Neural progenitor cell (in vitro differentiated cells): ENCODE measurements at places on chromosomes 2 and 18.

DNA sequence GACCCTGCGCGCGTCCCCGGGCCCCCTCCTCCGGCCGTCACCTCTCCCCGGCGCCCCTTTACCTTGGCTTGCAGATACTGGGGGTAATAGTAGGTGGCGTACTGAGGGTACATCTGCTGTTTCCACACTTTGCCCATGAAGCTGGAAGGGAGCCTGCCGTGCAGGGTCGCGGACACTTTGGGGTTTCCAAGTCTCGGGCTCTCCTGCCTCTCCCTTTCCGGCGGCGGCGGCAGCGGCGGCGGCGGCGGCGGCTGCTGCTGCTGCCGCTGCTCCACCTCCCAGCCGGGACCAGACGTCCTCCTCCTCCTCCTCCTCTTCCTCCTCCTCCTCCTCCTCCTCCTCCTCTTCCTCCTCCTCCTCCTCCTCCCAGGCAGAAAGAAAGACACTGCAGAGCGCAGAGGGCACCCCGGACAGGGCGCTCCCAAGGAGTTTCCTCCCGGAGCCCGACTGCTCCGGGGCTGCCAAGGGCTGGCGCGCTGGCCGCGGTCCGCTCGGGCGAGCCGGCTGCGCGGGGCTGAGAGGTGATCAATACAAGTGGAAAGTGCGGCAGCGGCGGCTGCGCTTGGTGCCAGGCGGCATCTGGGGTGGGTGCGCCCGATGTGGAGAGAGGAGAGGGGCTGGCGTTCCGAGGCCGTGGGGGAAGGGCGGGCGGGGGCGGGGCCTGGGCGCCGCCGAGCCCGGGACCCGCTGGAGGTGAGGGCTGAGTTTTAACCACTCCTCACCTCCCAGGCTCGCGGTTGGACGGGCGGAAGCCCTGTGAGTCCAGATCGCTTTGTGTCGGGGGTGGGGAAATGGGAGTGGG is at the start of gene RBMS1:
TSS of gene RBMS1 (minus strand) at position 581 of the 802 bp plus-strand sequence. CDS start at position 137, 444 bp downstream.
- peaks cover 13% of the 10 kb centered on the region for H3K4me1 ChIP-seq
- no peaks in the 10 kb centered on the region for H3K36me3 ChIP-seq
- peak within 1 kb of the TSS; percentile 98 for H3K4me3 ChIP-seq
- H3K27ac ChIP-seq = peak within 1 kb of the TSS; percentile 75
- H3K27me3 ChIP-seq = peaks cover 11% of the 10 kb centered on the region

GRCh38 chr18:13283746-13284145 is 65.2 kb downstream of the LDLRAD4 start:
- DNase-seq = no peak
- no peaks in the 10 kb centered on the region for H3K27me3 ChIP-seq
- no peak overlapping the region for H3K27ac ChIP-seq
- no peaks in the 10 kb centered on the region for H3K36me3 ChIP-seq

DNA sequence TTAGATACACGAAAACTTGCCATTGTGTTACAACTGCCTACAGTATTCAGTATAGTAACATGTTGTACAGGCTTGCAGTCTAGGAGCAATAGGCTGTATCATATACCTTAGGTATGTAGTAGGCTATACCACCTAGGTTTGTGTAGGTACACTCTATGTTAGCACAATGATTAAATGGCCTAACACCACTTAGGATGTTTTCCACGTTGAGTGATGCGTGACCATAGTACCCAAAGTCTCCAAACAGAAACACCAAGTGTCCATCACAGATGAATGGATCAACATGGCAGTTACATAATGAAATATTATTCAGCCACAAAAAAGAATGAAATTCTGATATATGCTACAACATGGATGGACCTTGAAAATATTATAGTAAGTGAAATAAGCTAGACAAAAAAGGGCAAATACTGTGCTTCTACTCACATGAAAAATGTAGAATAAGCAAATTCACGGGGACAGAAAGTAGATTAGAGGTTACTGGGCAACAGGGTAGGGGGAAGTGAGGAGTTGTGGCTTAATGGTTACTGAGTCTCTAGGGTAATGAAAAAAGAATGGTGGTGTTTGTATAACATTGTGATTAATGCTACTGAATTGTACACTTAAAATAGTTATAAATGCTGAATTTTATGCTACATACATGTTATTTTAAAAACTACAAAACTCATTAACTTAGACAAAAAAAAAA is 62.6 kb downstream of the TMEM131 start:
- H3K27ac ChIP-seq = no peak overlapping the region
- no peaks in the 10 kb centered on the region for H3K36me3 ChIP-seq
- no peak for DNase-seq
- H3K4me3 ChIP-seq = no peak overlapping the region
- H3K27me3 ChIP-seq = no peaks in the 10 kb centered on the region
- H3K4me1 ChIP-seq = peaks cover 18% of the 10 kb centered on the region

GRCh38 chr2:75453384-75454240 is 107.1 kb downstream of the EVA1A start:
- H3K27me3 ChIP-seq = no peaks in the 10 kb centered on the region
- no peak overlapping the region for H3K4me3 ChIP-seq
- no peak for DNase-seq
- no peak overlapping the region for H3K27ac ChIP-seq

- no peak overlapping the region for H3K4me3 ChIP-seq
- H3K36me3 ChIP-seq = no peaks in the 10 kb centered on the region
- DNase-seq = no peak
- no peak overlapping the region for H3K27ac ChIP-seq
These were observed 1456.1 kb upstream of the ACVR2A start for GRCh38 chr2:146388757-146389156.

GRCh38 chr2:45950606-45951005 is 299.1 kb downstream of the PRKCE start:
- no peaks in the 10 kb centered on the region for H3K4me1 ChIP-seq
- H3K4me3 ChIP-seq = no peak overlapping the region
- DNase-seq = no peak
- H3K27ac ChIP-seq = no peak overlapping the region
- no peaks in the 10 kb centered on the region for H3K36me3 ChIP-seq

DNA sequence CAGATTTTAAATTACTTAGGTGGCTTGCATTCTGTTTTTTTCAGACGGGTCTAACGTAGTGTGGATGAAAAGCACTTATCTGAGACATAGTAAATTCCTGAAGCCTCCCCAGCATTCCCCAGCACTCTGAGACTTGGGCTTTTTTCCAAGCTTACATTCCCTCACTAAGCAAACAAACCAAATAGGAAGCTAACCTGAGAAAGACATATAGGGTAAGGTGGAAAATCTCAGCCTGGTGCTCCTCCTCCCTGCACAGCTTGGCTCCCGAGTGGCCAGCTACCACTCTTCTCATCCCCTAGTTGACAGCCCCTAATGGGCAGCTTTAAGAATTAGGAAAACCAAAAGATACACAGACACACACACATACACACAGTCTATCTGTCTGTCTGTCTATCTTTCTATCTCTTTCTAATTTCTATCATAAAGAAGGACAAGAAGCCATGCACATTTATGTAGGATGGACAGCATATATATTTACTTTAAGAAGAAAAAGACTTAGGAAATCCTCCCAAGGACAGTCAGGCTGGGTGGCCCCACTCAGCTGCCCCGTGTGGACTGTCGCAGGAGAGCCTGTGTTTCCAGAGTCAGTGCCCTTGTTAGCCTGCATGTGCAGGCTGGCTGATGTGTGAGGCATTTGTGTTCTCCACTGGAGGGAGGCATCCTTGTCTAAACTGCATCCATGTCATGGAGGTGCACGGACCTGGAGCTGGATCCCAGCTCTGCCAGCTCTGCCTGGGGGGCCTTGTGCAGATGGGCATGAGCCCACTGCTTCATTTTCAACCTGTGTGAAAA is 8.2 kb downstream of the CNNM3 start:
- H3K4me3 ChIP-seq = no peak overlapping the region
- H3K27ac ChIP-seq = no peak overlapping the region
- no peaks in the 10 kb centered on the region for H3K36me3 ChIP-seq
- DNase-seq = no peak

GRCh38 chr2:20635113-20635510 is 15.8 kb downstream of the HS1BP3 start:
- DNase-seq = no peak
- no peaks in the 10 kb centered on the region for H3K36me3 ChIP-seq
- H3K4me1 ChIP-seq = peaks cover 6% of the 10 kb centered on the region
- H3K4me3 ChIP-seq = no peak overlapping the region
- H3K27ac ChIP-seq = no peak overlapping the region

DNA sequence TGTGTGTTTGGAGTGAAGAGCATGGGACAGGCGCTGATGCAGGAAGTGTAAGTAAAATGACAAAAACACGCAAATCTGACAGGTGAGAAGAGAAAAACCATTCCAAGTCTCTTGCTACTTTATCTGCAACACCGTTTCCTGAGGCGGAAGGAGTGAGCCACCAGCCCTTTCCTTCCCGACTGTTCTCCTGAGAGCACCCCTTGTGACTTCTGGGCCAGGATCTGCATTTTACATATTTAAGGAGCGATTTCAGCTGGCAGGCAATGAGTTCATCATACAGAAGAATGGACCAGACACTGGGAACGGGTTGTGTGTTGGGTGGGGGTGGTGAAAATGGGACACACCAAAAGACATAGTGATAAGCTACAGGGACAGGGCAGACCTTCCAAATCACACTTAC is 277.3 kb downstream of the TGIF1 start:
- H3K4me3 ChIP-seq = no peak overlapping the region
- H3K4me1 ChIP-seq = peaks cover 8% of the 10 kb centered on the region
- H3K36me3 ChIP-seq = no peaks in the 10 kb centered on the region
- DNase-seq = no peak

DNA sequence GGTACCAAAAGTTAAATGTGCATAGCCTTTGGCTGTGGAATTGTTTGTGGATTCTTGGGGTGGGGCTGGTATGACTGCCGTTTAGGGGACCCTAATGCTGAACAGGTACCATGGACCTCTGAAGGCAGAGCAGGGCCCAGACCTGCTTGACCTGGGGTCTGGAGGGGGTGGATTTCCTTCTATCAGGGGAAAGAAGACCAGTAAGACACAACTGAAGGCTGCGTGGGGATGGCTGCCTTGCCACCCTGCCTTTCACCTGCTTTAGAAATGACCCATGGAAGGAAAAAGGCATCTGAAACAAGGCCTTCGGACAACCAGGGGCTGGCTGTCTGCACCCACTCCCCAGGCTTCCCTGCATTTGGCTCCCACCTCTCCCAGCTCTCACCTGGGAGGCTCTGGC is 17.7 kb upstream of the RESP18 start:
- H3K27ac ChIP-seq = no peak overlapping the region
- peaks cover 8% of the 10 kb centered on the region for H3K4me1 ChIP-seq
- no peak for DNase-seq

DNA sequence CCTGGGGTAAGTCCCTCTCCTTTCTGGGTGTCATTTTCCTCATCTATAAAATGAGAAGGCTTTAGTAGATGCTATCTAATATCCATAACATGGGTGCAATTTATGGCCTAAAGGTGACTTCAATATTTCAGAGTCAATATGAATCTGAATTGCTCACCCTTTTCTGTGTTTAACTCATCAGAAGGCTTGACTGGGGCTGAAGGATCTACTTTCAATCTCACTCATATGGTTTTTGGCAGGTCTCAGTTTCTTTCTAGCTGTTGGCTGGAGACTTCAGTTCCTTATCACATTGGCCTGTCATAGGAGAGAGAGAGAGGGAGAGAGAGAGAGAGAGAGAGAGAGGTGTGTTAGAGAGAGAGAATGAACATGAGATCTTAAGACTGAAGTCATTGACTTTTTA is 343.7 kb upstream of the MEX3C start:
- H3K27ac ChIP-seq = no peak overlapping the region
- DNase-seq = no peak
- no peaks in the 10 kb centered on the region for H3K36me3 ChIP-seq
- H3K4me3 ChIP-seq = no peak overlapping the region
- no peaks in the 10 kb centered on the region for H3K4me1 ChIP-seq

- DNase-seq = no peak
- H3K27me3 ChIP-seq = no peaks in the 10 kb centered on the region
- peaks cover 13% of the 10 kb centered on the region for H3K36me3 ChIP-seq
- H3K4me3 ChIP-seq = no peak overlapping the region
These were observed 5.6 kb downstream of the DTYMK start for GRCh38 chr2:241680827-241681599.

GRCh38 chr18:75158465-75159237 is 50.3 kb downstream of the PTGR3 start:
- no peak for DNase-seq
- no peaks in the 10 kb centered on the region for H3K36me3 ChIP-seq
- H3K4me3 ChIP-seq = no peak overlapping the region
- peak overlapping the region; percentile 73 for H3K27ac ChIP-seq
- H3K4me1 ChIP-seq = peaks cover 16% of the 10 kb centered on the region

- H3K36me3 ChIP-seq = no peaks in the 10 kb centered on the region
- peak overlapping the region; percentile 38 for H3K27ac ChIP-seq
- H3K27me3 ChIP-seq = peaks cover 24% of the 10 kb centered on the region
- H3K4me1 ChIP-seq = peaks cover 30% of the 10 kb centered on the region
These were observed 599 bp downstream of the ADAM23 start for GRCh38 chr2:206443735-206444527.

DNA sequence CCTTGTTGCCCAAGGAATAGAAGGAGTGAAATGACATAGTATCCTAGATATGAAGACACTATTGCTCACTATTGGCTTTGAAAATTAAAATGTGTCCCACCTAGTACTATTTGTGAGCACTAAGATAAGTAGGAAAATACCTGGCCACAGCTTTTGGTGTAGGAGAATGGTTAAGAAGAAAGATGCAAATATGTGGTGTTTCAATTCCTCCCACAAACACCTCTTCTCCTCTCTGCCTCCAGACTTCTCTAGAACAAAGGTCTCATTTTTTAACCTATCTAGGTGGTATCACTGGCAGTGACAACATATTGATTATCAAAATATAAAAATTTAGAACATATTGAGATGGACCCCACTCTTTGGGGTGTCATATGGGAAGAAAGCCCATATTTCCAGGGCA is 929.9 kb upstream of the FANCL start:
- no peak for DNase-seq
- H3K27ac ChIP-seq = no peak overlapping the region
- H3K27me3 ChIP-seq = no peaks in the 10 kb centered on the region
- peaks cover 12% of the 10 kb centered on the region for H3K4me1 ChIP-seq
- H3K4me3 ChIP-seq = no peak overlapping the region

DNA sequence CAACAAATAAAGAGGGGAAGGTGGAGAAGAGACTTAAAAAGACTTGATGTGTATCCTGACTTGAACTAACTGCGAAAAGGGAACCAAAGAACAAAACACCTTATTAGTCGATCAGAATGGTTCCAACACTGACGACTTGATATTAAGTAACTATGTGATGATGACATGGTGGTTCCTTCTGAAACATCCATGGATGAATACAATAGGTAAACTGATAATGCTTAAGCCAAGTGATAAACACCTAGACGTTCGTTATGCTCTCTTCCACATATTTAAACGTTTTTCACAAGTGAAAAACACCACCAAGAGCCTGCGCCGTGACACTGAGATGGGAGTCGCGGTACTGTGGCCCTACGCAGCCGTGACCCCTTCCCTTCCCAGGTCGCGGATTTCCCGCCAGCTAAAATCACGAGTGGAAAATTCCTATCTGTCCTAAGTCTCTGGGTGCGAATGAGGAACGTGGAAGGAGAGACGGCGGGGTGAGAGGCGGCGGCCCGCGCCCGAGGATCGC is 797 bp downstream of the TTC32 start:
- H3K4me3 ChIP-seq = peak overlapping the region; percentile 89
- H3K27ac ChIP-seq = peak overlapping the region; percentile 2
- peaks cover 28% of the 10 kb centered on the region for H3K4me1 ChIP-seq
- no peaks in the 10 kb centered on the region for H3K27me3 ChIP-seq
